ENCODE measurements at places on chromosomes 12 and 14.

- DNase-seq: no peak
Measured at GRCh38 chr12:8665759-8666158, 3.1 kb upstream of the MFAP5 start.

DNA sequence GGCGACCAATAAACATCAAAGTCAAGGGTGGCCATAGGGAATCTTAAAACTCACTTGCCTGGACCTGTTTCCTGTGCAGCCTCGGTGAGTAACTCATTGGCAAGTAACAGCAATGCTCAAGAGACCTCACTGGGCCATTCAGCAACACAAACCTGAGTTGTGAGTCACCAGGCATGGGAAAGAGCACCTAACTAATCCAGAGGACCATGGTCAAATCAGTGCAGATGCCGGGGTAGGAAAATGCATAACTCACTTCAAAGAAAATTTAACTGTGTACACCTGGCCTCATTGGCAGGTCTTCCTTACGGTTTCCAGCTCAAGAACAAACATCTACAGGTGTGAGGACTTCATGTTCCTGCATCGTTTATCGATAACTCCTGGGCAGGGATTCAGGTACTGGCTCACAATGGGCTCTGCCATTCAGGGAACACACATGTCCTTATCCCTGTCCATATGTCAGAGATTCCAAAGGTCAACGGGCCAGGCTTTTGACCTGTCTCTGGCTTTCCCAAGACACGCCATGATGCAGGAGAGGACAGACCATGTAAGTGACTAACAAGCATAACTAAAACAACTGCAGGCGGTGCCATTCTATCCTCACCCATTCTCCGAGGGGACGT, 211.8 kb downstream of the ANO2 start:
- no peak for DNase-seq

GRCh38 chr14:100872259-100873095, 31.0 kb downstream of the RTL1 start:
- no peak for DNase-seq

DNA sequence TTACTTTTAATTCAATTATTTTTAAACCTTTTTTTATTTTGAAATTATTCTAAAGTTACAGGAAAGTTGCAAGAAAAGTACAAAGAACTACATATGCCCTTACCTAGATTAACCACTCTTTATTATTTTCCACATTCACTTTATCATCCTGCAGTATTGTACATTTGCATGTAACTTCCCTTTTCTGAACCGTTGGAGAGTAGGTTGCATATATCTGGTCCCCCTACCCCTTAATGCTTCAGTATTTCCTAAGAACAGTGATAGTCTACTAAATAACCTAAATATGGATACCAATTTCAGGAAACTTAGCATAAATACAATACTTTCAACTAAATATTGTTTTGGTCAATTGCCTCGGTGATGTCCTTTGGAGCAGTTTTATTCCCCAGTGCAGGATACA, 15.0 kb downstream of the G2E3 start:
- DNase-seq: no peak

DNA sequence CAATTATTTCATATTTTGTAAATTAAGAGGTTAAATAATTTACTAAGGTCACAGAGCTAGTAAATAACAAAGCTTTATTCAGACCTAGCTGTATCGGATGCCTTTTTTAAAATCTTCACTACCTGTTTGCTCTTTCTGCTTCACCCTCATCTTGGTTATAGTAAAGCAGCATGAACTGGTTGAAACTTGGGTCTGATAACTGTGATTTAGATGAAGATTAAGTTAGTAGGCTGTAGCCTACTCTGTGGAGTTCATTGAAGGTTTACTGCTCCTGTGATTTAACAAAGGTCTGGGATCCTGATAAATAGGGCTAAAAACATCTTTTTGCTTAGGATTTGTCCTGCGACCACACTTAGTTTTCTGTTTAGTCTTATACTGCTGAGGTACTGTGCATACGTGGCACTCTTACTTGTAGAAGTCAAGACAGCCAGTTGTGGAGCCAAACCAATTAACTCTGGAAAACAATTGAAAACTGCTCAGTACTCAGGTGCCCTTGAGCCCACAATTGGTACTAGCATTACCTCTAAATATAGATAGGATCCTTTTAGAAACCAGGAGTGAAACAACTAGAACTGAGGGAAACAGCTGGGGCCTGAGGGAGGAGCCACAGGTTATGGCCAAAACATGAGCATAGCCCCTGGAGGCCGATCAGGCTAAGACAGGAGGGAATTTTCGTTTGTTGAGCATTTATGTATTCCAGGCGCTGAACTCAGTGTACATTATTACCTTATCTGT, 2.3 kb downstream of the SPATS2 start:
- peak; percentile 18 for DNase-seq

DNA sequence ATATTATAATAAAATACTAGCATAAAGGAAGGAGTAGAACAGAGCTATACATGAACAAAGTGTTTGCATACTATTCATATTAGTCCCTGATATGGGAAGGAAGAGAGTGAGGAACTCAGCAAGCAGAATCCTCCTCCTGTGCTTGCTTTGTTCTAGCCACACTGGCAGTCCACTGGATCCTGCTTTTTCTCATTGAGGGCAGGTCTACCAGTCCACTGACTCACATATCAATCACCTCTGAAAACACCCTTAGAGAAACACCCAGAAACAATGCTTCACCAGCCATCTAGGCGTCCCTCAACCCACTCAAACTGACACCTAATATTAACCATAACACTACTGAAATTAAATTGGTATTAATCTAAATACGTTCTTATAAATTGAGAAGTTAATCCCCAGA, 1861.7 kb upstream of the SEL1L start:
- DNase-seq: no peak

DNA sequence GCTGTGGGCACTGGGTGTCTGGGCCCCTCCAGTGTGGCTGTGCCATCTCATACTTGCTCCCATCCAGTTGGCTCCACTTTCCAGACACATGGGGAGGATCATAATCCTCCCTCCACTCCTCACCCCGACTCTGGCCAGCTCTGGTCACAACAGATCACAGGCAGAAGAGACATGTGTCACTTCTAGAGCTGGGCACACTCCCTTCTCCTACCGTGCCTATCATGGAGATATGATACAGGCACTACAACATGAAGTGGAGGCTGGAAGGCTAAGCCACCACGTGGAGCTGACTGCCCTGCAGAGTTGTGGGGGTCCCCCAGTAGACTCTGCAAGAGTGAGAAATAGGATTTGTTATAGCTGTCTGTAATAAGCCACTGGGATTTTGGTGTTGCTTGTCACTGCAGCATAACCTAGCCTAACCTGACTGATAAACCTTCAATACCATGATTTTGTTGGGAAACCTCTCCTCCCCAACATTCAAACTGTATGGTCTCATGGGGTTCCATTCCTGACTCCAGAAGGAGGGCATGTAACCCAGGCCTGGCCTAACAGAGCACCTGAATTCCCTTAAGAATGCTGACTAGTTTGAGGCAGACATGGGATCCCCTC, 20.0 kb downstream of the NT5DC3 start:
- DNase-seq: no peak

- DNase-seq: no peak
Measured at GRCh38 chr12:106157802-106158201, 19.0 kb upstream of the NUAK1 start.

- DNase-seq: no peak
Measured at GRCh38 chr14:54132496-54132895, 175.9 kb upstream of the BMP4 start.

GRCh38 chr12:107670999-107671643, 14.5 kb upstream of the PWP1 start:
- DNase-seq: peak; percentile 19

- DNase-seq: peak; percentile 35
Measured at GRCh38 chr14:23153851-23154796, 29.3 kb downstream of the SLC7A8 start.

- DNase-seq: no peak
Measured at GRCh38 chr12:111404362-111405148, 1.2 kb upstream of the SH2B3 start.

DNA sequence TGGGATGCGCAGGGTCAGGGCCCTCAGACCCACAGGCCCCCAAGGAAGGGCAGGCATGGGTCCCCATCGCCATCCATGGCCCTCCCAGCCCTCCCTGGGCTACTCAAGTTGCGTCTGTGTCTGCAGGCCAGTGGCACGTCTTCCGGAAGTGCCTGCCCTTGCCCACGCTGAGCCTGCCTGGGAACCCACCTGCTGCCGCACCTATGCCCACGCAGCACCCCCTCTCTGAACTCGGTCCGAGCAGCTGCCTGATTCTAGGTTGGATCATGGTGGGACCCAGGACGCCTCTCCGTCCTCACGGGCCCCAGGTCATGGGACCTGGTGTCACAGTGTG, 182.8 kb downstream of the ADGRD1 start:
- DNase-seq: no peak

- no peak for DNase-seq
Measured at GRCh38 chr14:63986789-63987533, 134.2 kb downstream of the SYNE2 start.

DNA sequence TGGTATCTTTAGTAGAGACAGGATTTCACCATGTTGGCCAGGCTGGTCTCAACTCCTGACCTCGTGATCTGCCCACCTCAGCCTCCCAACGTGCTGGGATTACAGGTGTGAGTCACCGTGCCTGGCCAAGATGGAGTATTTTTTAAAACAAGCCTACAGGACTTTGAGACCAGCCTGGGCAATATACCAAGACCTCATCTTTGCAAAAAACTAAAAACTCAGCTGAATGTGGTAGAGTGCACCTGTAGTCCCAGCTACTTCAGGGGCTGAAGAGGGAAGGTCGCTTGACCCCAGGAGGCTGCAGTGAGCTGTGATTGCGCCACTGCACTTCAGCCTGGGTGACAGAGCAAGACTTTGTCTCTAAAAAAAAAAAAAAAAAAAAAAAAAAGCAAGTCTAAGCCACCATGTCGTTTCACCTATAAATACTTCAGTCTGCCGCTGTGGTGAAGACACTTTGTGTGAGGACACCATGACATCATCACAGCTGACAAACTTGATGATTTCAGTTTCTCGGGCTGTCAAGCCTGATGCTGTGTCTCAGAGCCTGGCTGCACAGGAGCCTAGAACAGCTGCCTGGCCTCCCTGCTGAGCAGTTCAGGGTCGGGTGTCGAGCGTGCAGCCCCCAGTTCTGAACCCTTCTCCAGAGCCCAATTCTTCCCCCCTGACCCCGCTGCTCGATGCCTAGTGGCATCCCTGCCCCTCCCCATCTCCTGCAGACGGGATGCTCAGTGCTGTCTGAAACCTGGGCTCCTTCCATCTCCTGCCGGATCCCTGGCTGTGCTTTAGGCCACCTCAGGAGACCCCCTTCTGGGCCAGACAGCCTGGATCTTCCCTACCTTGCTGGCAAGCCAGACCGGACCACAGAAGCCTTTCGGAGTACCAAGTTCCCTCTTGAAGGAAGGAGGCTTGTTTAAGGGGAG, 119.2 kb upstream of the EVL start:
- DNase-seq: no peak

- DNase-seq: peak; percentile 53
Measured at GRCh38 chr12:119938049-119938667, 50.9 kb upstream of the BICDL1 start.

DNA sequence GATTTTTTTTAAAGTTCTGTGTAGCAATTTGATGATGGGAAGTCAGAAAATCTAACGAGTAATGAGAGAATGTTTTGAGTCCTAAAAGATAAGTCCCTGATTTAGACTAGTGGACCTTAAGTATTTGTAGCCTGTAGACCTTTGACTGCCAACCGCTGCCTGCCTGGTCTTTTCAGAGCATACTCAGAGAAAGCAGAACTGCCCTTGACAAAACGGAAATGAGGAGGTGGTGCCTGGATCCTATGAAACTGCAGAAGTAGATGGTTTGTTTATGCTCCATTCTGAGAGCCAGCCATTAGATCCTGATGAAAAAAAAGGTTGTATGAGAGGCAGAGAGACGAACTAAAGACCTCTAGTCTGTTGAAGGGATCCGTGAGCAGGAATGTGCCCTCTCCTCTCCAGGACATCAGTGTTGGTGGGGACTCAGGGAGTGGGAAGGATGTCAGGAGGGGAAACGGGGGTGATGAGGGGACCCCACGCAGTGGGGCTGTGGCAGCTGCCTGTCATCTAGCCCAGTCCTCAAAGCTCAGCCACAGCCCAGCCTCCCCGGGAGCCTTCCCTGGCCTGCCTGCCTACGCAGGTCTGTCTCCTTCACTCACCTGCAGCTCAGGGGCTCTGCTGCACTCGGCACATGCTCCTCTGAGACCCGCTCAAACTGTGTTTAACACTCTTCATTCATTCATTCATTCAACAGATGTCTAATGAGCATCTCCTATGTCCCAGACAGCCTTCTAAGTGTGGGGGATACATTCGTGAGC, 447.5 kb downstream of the AACS start:
- no peak for DNase-seq

GRCh38 chr12:2354151-2354991, 301.6 kb downstream of the CACNA1C start:
- peak; percentile 72 for DNase-seq

DNA sequence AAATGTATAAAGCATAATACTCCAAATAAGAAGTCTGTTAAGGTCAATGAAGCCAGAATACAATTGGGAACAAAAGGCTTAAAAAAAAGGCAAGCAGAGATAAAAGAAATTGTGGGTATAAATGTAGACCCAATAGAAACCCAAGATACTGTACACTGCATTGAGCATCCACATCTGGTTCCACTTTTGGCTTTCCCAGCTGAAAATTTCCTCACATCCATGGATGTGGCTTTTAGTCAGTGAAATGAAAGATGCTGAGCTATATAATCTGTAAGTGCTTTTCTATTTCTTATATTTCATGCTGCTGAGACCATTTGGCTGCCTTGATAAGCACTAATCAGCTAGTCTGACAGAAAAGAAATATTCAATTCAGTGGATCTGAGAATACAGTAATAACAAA, 83.5 kb downstream of the PTPRR start:
- DNase-seq: no peak

GRCh38 chr14:56891226-56891625, 80.9 kb upstream of the OTX2 start:
- peak; percentile 55 for DNase-seq

GRCh38 chr14:51107801-51108200, 12.9 kb upstream of the TRIM9 start:
- no peak for DNase-seq

DNA sequence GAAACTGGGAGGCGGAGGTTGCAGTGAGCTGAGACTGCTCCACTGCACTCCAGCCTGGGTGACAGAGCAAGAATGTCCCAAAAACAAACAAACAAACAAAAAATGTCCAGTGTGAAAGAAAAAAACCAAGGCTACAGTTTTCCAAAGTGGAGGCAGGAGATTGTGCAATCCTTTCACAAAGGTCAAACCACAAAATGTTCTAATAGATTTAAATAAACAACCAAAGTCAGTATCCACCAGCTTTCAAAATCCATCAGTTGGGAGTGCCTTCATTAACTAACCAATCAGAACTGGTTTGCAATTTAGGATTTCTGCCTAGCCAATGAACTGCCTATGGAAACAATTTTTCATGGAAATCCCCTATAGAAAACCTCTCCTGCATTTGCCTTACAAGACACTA, 52.3 kb upstream of the TRIM9 start:
- no peak for DNase-seq

All from WERI-Rb-1 (cell line).